Activated T-cell treated with anti-CD3 and anti-CD28 coated beads, Interleukin-2, amount 50 U/mL, for 24 hours (primary cell): ENCODE measurements at places on chromosomes 7 and 10.

GRCh38 chr10:3477683-3478082 lies 305.1 kb upstream of the PITRM1 start:
- no peak for DNase-seq

DNA sequence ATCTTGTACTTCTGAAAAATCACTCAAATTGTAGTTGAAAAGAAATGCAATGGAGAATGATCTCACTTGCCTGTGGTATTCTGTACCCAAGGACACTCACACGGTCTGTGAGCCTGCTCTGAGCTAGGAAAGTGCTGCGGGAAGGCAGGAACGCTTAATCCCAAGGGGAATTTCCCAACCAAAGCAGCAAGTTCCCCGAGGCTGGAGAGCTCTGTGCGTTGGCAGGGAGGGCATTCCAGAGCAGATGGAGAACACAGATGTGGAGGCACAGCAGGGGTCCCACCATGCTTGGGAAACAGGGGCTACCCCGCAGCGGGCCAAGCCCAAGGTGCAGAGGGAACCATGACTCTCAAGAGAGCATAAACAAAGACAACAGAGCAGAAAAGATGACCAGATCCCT lies 13.6 kb downstream of the SVIL start:
- no peak for DNase-seq

DNA sequence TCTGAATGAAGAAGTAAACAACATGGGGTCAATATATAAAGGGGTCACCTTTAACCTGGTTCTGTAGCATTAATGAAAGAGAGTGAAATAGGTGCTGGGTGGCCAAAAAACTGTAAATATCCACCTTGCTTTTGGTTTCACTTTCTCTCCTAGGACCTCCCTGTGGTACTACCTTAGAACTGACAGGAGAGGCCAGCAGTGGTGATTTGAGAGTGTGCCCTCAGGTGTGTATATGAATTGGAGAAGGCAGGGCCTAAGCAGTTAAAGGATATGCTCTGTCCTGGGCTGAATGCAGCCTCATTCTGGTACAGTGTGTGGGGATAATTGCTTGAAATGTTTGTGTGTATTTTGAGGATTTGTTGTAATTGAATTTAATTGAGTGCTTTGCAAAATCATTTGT lies 62.0 kb downstream of the BBS9 start:
- no peak for DNase-seq

GRCh38 chr10:122162671-122163173 lies 108.4 kb upstream of the BTBD16 start:
- DNase-seq = no peak

GRCh38 chr10:121036431-121036830 lies 185.3 kb downstream of the WDR11 start:
- no peak for DNase-seq

GRCh38 chr7:139718859-139719258 lies 58.9 kb downstream of the HIPK2 start:
- DNase-seq = no peak

DNA sequence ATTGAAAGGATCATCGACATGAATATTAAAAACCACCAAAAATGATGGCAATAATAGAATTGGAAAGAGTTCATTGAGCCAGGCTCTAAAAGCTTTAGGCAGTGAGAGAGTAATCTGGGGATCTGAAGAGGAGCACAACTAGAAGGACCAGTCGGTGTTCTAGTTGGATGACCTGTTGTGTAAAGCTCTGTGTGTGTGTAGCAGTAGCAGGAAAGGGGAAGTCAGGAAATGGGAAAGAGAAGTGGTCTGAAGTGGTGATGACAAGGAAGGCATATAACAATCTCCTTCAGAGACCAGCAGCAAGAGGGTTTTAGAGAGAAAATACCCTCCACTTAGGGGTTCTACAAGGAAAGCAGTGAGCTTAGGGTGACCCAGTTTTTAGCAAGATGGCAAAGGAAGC lies 539.2 kb downstream of the HTR7 start:
- no peak for DNase-seq

GRCh38 chr10:112446055-112446854 lies 459 bp downstream of the ZDHHC6 start:
- no peak for DNase-seq

DNA sequence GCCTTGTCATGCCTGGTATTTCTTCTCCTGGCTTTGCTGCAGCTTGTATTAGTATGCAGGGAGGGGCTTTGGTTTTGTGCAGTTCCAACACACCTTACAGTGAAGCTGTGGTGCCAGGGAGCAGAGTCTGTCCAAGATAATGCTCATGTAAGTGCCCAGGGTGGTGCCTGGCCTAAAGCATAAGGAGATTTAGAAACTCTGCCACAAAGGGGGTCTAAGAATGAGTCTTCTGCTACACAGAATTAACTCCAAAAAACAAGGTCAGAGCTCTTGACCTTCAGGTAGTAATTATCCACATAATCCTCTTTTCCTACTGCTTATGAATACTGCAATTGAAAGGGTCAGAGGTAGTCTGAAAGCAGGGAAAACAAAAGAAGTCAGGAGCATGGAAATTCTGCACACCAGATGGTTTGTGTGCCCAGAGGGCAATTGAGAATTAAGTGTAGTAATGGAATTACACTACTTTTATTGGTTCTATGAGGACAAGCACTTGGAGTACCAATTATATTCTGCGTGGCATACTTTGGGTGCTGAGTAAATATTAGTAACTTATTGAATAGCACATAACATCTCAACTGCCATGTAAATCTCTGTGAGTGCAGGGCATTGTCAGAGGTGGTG lies 121.5 kb downstream of the KAT6B start:
- DNase-seq = no peak

GRCh38 chr10:17784688-17785087 lies 24.5 kb upstream of the MRC1 start:
- no peak for DNase-seq

GRCh38 chr7:122123746-122124145 lies 20.3 kb downstream of the AASS start:
- no peak for DNase-seq

GRCh38 chr7:26153241-26153822 lies 1.3 kb downstream of the NFE2L3 start:
- DNase-seq = peak; percentile 74

GRCh38 chr10:124740369-124741280 lies 3.6 kb downstream of the FAM53B start:
- no peak for DNase-seq

DNA sequence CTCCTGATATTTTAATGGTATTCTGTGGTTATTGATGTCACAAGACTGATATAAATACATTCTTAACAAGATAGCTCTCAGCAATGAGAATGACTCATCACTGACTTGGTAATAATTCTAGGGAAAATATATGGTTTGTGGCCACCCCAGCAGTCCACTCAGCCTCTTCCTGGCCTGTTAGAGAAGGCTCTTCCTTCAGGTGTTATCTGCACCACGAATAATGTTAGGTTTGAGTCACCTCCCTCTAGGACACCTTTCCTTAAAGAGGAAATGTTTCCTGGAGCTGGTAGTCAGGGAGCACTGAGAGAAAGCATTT lies 163.3 kb downstream of the SVIL start:
- no peak for DNase-seq

- no peak for DNase-seq
These were observed 44.0 kb downstream of the PLXNA4 start for GRCh38 chr7:132532281-132532680.

DNA sequence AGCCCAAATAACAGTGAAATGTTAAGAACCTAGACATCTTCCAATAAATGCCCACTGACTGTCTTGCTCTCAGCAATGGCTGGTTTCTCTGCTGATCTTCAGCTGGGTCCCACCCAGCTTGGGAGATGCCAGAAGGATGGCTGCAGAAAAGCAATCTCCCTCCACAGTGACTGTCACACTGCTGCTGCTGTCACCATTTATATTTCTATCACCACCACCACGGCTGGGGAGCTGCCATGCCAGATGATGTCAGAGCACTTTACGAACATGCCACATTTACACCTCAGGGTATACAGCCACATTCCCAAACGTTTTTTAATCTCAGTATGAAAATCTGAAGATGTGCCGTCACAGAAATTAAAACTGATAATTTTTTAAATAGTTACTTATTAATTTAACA lies 29.8 kb upstream of the FRMD4A start:
- no peak for DNase-seq

GRCh38 chr7:127850195-127850594 lies 181.0 kb downstream of the LRRC4 start:
- no peak for DNase-seq

DNA sequence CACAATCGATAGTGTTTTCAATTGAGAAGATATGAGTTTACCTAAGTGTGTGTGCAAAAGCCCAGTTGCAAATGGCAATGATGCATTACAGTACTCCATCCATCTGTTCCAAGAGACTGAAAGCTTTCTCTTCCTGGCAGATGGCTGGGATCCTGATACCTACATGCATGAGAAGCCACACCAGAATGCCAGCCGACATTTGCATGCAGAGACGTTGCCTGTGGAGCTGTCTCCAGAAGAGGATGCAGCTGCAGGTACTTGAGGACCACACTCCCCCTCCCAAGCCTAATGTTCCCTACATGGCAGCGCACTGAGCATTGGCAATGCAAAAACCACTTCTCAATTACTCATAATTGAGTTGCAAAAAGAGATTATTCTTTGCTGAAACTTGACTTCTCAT lies 332.1 kb downstream of the WDR11 start:
- DNase-seq = no peak

- peak; percentile 60 for DNase-seq
These were observed 660 bp upstream of the HHEX start for GRCh38 chr10:92688927-92689662.

DNA sequence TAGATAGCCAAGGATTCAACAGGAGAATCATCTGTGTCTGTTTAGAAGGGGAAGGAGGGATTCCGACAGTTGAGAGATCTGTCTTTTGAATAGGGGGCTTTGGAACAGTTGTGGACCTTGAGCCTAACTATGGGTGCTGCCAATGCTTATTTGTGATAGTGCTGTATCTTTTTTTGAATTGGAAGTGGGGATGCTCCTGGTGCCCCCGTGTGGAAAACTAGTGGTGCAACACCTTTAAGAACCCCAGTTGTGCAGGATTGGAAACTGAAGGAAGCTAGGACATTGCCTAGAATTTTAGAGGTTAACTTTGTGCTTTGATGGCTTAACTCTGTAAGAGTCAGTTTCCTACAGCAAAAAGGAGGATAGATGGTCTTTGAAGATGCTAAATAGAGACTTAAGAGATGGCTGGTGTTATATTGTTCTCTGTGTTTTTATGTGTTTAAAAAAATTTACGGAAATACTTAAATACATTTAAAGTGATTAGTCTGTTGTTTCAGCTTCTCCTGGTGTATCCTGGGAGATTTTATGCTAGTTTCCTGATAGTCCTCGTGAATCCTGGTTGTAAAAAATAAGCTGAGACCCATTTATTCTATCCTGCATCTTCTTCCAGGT lies 69.3 kb downstream of the AP3M1 start:
- no peak for DNase-seq

GRCh38 chr7:130845581-130846085 lies 111.6 kb upstream of the KLF14 start:
- no peak for DNase-seq

DNA sequence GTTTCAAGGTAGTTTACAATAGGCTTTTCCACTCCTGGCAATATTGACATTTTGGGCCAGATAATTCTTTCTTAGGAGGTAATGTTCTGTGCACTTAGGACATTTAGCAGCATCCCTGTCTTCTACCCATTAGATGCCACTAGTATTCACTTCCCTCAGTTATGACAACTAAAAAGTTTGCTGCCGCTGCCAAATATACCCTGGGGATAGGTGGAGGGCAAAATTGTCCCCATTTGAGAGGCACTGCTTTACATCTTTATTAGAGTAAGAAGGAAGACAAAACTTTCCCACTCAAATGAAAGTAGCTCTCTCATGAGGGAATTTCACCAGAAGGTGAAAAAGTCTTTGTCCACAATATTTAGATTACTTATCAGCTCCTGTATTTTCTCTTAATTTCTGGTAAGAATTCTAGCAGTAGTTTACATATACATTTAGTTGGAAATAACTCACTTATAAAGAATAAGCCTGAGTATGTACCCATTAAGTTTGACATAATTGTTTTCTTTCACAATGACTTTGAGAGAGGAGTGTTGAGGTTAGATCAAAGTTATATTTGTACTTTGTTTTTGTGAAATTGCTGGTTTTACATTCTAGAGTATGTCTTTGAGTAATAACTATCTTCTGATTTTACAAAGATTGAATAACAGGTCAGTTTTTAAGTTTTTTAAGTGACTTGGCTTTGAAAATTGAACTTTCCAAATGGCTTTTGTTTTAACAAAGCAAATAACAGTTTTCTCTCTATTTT lies 46.0 kb downstream of the HELLS start:
- DNase-seq = no peak

DNA sequence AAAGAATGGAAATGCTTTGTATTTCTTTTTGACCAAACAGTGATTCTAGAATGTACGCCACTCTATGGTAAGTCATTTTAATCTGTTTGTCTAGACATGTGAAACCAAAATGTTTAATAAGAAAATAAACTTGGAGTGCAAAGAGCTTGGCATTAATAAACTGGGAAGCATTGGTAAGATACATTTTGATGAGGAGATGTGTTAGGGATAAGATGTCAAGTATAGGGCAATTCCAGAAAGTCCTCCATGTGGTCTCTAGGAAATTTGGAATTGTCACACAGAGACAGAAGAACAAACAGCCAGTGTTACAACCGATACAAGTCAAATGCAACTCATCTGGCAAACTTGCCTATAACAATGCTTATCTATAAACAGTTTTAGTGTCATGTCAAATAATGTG lies 410.7 kb upstream of the SEMA3A start:
- DNase-seq = no peak

GRCh38 chr10:18681366-18681765 lies 22.1 kb downstream of the ARL5B start:
- DNase-seq = no peak

DNA sequence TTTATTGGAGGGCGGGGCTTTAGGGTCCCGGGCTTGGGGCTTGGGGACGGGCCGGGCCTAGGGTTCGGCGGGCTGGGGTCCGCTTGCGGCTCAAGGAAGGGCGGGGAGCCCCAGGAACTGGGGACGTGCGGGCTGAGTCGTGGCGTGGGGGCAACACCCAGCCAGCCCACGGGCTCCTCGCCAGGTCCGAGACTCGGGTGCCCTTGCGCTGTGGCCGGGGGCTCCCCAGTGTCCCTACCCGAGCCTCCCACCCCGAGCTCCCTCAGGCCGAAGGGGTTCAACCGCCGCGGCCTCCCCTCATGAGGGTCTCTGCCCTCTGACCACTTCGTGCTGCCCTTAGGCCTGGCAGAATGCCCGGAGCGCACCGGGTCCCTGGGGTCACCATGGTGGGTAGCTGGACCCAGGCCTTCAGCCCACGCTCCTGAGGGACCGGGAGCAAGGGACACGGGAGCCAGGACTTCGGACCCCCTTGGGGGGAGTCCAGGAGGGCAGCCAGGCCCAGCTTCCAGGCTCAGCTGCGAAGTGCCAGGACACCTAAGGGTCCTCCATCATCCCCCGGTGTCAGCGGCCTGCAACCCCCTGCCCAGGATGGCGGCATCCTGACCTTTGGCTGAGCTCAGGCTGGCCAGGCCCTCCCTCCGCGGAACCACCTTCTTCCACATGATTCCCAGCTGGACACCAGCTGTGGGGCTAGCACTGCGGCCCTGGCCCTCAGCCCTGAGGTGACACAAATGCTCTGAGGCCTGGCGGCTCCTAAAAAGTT lies 524 bp upstream of the FUOM start:
- DNase-seq = no peak
